ENCODE measurements at places on chromosomes 12 and 14.
A peak's percentile ranks its signal among the peaks of the same experiment; 100 is the strongest.

DNA sequence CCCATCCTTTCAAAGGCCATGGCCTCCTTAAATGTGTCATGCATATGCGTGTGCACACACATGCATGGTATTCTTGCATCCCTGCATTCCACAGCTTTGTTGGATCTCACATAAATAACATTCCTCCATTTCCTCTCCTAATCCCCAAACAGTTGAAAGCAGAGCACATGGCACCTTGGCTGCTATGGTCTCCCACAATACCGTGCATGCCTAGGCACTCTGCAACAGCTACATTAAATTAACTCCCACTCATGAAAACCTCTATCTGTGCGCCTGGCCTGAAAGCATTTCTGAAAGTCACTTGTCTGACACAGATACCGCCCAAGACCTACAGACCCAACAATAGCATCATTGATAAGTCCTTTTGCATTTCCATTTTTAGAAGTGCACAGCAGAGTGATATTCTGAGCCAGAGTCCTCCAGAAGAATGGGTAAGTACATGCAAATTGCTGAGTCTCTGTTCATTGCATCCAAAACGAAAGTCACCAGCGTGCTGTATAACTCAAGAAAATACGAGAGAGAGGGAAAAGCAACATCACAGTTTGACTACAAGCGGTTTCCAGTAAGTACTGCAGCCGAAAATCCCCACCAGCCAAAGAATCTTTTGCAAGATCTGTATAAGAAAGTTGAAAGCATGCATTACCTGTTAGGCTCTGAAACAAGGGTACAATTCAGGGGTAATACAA lies 436 bp downstream of the ASB2 start:
- no peak for DNase-seq

- DNase-seq = peak; percentile 32
Measured at GRCh38 chr12:267581-268482, 5.2 kb upstream of the SLC6A13 start.

GRCh38 chr12:21330682-21331253 lies 3.9 kb downstream of the SLCO1A2 start:
- peak; percentile 42 for DNase-seq

GRCh38 chr14:80628547-80628946 lies 313.0 kb downstream of the CEP128 start:
- no peak for DNase-seq

- DNase-seq = peak; percentile 83
Measured at GRCh38 chr12:32399370-32400113, at the start of gene FGD4. FGD4 (plus strand) TSS chr12:32399558.

DNA sequence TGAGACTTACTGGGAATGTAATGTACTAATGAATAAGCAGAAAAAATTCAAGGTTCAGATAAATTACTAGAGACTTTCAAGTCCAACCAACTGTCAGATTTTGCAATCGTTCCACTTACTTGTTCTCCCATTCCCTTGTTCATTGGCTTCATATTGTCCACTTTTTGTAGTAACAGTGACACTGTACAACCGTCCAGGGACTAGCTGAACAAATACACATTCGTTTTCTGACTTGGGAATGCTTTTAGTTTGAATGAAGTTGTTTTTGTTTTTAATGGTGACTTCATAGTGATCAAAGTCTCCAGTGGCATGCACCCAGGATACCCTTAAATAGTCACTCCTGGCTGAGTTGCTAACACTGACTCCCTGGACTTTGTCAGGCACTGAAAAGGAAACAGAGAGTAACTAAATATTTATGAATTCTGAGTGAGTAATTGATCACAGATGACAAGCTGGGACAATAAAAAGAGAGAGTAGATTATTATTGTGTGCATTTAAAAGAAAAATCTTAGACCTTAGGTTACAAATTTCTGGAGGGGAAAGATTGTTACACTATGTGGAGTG lies 65.4 kb downstream of the PTPRB start:
- no peak for DNase-seq

DNA sequence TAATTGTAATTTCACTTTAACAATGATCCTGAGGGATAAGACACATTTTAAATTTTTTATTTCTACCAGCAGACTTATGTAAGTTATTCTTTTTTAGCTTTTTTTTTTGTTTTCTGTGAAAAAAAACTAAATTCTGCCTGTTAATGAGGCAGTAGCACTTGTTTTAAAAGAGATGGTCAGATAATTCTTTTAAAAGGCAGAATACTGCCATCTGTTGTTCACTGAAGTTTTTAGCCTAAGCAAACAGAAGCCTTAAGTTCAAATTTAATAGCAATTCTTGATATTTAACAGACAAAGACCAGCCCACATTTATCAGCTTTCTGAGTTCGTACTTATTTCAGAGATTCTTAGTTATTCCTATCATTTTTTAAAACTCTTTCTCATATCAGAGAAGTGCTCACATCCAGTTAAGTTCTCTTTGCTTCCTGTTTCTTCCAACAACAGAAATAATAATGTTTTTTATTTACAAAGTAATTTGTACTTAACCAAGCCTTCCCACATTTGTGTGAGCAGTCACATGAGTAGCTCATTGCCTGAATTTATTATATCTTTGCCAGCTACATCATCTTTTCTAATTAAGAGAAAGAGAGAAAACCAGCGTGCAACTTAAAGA lies 93.4 kb upstream of the SLCO1C1 start:
- peak; percentile 76 for DNase-seq

GRCh38 chr12:88998421-88998820 lies 353.9 kb downstream of the DUSP6 start:
- no peak for DNase-seq

DNA sequence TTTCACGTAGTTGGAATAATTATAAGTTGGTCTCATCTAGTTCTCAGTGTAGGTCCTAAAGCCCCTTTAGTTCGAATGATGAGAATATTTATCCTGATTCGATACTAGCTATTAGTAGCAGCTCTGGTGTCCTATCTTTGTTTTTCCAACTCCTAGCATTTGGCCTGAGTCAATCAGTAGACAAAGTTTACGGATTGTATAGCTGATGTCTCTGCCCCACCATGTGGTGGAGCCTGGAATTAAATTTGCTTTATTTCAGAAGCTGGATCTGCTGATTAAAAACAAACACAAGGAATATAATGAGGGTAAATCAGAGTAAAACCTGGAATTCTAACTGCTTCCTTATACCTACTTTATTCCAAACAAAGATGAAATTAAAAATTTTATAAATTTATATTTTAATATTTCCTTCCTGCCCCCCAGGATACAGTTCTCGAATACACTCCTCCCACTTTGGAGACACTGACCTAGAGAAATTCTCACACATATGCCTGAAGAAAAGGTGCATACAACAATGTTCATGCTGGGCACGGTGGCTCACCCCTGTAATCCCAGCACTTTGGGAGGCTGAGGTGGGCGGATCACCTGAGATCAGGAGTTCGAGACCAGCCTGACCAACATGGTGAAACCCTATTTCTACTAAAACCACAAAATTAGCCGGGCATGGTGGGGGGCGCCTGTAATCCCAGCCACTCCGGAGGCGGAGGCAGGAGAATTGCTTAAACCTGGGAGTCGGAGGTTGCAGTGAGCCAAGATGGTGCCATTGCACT lies 7.6 kb upstream of the BRMS1L start:
- DNase-seq = peak; percentile 55

DNA sequence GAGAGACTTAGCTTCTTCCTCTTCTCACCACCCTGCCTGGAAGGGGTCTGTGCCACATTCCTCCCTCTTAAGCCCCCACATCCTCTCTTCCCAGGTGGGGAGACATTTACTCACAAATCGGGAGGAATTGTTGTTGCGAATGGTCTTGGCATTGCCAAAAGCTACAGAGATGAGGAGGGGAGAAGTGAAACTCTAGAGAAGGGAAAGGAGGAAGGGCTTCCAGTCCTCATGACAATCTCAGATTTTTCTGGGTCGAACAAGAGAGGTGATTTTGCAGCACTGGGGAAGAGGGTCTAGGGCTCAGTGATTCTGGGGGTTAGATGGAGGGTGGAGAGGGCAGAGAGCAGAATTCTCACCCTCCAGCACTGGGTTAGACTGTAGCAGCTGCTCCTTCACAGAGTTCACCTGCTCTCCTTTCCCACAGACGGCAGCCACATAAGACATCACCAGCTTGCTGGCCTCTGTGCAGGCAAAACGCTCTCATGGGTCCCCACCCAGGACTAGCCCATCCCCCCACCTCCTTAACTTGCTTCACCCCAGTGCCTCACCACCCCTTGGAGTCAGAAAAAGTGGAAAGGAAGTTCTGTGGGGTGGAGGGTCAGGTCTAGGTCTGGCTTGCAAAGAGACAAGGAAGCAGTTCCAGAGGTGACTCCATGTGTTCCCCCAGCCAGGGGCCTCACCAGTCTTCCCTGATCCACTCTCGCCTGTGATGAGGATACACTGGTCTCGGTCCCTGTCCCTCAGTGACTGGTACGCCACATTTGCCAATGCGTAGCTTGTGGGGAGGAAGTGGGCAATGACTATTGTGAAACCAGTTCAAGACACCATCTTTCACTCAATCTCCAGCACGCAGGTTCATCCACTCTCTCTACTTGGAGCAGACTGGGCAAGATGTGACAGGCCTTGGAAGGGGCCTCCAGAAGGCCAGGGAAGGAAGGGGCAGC lies 2.7 kb downstream of the MYO1A start:
- no peak for DNase-seq

- no peak for DNase-seq
Measured at GRCh38 chr12:124445121-124445718, 122.2 kb downstream of the NCOR2 start.

- peak; percentile 94 for DNase-seq
Measured at GRCh38 chr14:36091096-36091495, 85.4 kb downstream of the PTCSC3 start.

DNA sequence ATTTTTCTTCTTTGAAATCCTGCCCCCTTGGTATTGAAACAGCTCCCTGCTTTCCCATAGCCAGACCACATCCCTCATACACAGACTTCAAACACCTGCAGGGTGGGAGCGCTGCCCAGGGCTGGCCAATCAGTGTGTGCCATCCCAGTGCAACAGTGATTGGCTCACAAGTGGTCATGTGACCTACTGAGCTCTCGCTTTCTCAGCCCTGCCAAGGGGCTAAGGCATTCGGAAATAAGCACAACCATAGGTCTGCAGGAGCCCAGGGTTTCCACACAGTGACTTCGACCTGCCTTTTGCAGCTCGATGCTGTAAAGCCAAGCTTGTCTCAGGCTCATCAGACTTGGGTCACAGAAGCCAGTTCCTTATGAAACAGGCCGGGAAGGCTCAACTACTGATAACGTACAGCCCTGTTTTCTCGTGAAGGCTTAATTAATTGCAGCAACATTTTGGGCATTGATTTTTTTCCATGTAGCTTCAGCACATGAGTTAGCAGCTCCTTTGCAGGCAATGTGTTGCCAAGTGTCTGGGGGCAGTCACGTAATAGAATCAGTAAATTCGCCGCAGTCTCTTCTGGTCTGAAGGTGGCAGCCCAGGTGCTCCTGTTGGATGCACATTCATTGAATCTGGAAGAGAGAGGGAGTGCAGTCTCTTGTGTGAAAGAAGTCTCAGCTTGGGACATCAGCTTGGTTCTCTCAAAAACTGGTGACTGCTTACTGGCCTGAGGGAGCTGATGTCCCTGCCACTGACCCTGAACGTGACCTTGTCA lies 1091.8 kb downstream of the AACS start:
- DNase-seq = no peak

DNA sequence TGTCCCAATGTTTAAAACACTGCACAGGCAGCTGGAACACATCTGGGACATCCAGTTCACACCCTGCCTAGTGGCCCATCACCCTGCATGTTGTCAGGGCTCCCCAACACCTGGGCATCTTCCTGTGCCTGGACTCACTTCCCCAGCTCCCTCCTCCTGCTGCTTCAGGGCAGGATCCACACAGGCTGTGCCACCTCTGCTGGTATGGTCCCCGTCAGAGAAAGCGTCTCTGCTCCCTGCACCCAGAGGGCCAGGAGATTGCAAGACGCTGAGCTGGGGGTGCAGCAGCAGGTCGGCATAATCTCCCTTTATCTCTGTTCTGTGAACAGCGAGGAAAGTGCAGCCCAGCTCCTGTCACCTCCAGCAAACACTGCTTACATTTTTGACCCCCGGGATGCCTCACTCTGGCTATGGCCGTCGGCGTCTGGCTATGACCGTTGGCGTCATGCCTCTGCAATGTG lies 124.3 kb downstream of the ADGRD1 start:
- DNase-seq = no peak

DNA sequence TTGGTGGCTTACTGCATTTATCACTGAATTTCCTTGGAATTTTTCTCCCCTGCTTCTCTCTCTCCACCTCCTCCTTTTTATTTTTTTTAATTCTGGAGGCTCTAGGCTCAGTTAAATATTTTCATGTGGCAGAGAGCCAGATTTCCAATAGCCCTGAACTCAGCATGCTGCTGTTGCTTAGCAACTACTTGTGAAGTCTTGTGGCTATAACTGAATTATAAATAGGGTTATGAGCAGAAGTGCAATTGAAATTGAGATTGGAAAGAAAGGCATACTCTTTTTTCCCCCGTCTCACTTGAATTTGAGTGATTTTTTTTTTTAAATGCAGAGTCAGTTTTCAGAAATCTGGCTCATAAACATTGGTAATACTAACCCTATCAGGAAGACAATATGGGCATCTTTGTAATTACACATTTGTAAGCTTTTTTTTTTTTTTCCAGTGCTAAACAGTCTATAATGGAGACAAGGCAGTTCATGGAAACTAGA lies 38.3 kb downstream of the ATF7IP start:
- peak; percentile 93 for DNase-seq

DNA sequence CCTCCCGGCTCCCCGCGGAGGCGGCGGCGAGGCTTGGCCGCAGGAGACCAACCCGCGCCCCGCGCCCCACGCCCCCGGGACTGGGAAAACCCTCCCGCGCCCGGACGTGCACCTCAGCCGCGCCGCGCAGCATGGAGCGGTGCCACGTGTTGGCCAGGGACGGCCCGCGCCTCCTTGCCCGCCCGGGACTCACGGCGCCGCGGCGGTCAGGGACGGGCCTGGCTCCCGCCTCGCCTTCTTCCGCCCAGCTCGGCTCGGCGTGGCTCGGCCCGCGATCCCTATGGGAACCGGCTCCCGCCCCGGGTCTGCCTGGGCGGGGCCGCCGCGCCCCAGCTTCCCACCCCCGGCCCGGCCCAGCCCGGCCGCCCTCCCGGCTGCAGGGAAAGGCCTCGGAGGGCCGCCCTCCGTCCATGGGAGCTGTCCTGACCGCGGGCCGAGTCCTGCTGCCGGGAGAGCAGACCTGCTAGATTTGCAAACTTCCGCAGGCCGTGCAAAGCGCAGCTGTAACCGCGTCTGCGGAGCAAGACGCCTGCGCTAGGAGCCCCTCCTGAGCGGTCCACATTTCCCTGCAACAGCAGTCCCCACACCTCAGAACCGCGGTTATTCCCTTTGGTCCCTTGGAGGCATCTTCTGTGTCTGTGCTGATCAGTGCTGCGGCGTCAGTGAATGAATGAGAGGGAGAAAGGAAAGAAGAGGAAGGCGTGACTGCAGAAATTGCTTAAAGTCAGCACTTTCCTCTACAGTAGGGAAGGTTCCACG lies at the start of gene CDKL1:
Gene CDKL1, minus strand, starts transcription at position 251 of the 759 bp plus-strand sequence. CDS start 1,013 bp downstream, outside the sequence.
- DNase-seq = peak; percentile 72

DNA sequence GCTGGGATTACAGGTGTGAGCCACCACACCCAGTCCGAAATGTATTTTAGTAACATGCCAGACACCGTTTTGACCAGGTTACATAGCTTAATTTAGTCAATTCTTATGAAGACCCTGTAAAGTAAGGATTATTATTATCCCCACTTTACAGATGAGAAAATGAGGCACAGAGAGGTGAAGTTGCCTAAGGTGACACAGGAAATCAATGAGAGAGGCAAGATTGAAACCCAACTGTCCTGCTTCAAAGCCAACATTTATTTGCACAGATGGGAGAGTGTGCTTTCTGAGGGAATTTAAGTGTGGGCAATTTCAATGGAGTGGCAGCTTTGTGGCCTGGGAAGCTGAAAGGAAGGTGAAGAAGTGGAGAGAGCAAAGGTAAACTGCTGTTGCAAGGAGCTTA lies 19.1 kb upstream of the EPS8 start:
- no peak for DNase-seq

Data from astrocyte of the spinal cord (primary cell).